ENCODE measurements at places on chromosomes 7 and 10.

- no peak for DNase-seq
Observed at GRCh38 chr7:130292682-130293257, at the start of gene CPA4. Gene CPA4, plus strand, starts transcription at chr7:130293161. Its CDS starts 20 bp downstream, at chr7:130293181.

GRCh38 chr10:28130267-28130666 lies 131.4 kb upstream of the ODAD2 start:
- DNase-seq: no peak

GRCh38 chr7:111975346-111975745 lies 230.9 kb downstream of the DOCK4 start:
- no peak for DNase-seq

GRCh38 chr10:78871796-78872195 lies 197.0 kb upstream of the ZMIZ1 start:
- no peak for DNase-seq

GRCh38 chr10:76301950-76302349 lies 870.5 kb downstream of the LRMDA start:
- DNase-seq: no peak

GRCh38 chr10:6583447-6583846 lies 3.4 kb upstream of the PRKCQ start:
- no peak for DNase-seq

DNA sequence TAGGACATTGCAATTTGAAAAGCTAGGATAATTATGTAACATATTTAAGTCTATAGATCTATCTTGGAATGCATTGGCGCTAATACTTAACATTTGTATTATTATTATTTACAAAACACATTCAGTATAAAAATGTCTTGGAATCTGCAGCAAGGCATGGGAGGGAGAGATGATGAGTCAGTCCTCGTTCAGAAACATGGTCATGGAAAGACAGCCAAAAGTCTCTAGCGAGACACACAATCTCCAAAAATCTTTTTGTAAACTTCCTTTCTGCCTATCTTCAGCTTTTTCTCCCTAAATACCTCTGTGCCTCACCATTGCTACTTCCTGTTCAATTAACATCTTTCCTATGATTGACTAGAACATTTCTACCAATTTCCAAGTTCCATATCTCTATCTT lies 188.4 kb upstream of the CACNA2D1 start:
- no peak for DNase-seq

DNA sequence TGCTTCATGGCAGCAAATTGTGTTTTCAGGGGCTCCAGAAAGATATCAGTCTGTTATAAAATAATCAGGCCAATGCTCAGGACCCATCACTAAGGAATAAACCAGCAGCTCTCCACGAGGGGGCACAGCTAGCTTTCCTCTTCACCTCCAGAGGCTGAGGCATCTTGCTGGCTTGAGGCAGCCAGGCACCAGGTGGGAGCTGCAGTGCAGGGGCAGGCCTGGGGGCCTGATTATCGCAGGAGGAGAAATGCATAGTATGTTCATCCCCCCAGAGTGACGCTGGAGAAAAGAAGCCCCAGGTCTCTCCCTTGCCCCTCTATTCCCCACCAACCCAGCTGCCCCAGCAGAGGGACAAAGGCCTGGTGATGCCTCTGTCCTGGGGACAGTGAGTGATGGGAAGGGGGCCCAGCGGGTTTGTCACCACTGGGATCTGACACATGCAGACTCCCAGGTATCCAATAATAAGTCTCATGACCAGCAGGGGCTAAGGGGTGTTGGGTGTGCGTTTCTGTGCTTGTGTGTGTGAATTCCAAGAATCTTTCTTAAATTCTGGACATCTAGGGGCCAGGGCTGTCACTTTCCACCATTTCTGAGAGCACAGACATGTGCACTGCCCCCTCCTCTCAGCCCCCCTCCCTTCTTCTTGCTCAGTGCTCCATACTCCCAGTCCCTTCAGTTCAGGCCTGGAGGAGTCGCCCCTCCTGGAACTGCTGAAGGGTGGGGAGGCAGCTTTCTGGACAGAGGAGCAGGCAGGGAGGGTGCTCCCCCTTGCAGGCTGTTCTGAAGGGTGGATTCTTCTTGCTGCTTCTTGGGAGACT lies 128.1 kb upstream of the FAM20C start:
- DNase-seq: peak; percentile 9

- DNase-seq: no peak
Observed at GRCh38 chr7:15313361-15313760, 248.5 kb downstream of the AGMO start.

- DNase-seq: no peak
Observed at GRCh38 chr10:125260260-125260659, 99.9 kb upstream of the CTBP2 start.

- DNase-seq: no peak
Observed at GRCh38 chr7:158541346-158542010, 46.1 kb downstream of the PTPRN2 start.

DNA sequence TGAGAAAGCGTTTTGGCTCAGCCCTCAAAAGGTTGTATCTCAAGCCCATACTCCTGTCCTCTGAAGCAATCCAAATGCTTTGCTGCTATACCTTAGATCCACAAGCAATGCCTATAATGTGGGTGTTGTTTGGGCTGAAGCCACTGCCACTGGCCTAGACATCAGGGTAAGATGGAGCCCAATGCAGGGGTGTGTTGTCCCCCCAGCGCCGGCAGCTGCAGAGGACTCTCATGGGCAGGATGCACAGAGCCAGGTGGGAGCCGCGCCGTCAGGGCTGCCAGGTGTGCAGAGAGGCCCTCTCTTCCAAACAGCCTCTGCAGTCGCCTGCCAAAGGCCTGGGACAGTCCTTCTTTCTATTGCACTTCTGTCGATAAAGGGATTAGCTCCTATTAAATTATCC lies 205.2 kb upstream of the SHH start:
- no peak for DNase-seq
